ENCODE measurements at places on chromosomes 5 and 9. TPM values are rescaled to one million over a fixed set of nuclear protein-coding genes. Genes with fewer than 3 reads are reported as not detected.

DNA sequence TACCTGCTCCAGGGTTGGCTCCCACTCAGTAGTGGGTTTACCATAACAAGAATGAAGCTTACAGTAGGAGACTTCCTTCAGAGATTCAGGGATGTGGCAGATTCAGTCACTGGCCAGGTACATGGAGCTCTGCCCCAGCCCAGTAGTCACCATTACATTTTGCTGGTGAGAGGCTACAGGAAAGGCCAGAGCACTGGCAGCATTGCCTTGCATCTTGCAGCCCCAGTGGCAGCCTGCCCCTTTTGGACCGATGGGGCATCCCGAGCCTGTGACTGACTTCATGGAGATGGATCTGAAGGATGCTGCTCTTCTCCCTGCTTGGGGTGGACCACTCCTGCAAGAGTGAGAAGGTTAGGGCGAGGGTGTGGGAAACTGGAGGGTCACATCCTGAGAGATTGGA lies 16.8 kb downstream of the TAS2R1 start:
- H3K27me3 ChIP-seq: no peaks in the 10 kb centered on the region
- no peak overlapping the region for H3K27ac ChIP-seq
- H3K4me1 ChIP-seq: no peaks in the 10 kb centered on the region
- H3K4me3 ChIP-seq: no peak overlapping the region
- no peaks in the 10 kb centered on the region for H3K36me3 ChIP-seq

DNA sequence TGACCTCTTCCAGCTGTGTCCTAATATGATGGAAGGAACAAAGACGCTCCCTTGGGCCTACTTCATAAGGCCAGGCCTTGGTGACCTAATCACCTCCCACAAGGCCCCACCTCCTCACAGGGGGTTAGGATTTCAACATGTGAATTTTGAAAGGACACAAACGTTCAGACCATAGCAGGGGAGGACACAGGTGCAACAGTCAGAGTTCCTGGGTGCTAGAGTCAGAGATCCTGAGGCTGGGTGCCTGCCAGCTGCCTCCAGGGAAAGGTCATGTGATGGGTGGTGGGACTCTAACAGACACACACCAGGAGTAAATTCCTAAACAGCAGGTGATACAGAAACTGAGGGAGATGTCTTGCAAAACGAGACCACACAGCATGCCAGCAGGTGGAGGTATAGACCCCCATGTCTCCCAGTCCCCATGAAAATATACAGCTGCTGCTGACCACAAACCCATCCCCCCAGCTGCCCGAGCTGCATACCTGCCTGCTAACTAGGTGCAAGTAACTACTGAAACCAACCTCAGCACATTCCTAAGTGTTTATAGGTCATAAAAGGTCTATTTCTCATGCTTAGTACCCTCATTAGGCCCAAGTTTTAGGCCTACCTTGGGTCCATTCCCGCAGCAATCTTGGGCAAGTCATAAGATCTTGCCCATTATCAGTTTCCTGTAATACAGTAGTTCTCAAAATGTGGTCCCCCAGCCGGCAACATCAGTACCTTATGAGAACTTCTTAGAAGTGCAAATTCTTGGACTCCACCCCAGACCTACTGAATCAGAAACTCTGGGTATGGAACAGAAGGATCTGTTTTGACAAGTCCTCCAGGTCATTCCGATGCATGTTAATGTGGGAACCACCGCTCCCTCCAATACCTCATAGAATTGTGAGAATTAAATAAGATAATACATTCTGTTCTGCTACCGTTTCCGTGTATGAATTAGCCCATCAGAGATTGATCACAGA lies 245.3 kb downstream of the ENC1 start:
- H3K27ac ChIP-seq: no peak overlapping the region
- H3K4me3 ChIP-seq: no peak overlapping the region
- DNase-seq: no peak
- H3K4me1 ChIP-seq: no peaks in the 10 kb centered on the region

DNA sequence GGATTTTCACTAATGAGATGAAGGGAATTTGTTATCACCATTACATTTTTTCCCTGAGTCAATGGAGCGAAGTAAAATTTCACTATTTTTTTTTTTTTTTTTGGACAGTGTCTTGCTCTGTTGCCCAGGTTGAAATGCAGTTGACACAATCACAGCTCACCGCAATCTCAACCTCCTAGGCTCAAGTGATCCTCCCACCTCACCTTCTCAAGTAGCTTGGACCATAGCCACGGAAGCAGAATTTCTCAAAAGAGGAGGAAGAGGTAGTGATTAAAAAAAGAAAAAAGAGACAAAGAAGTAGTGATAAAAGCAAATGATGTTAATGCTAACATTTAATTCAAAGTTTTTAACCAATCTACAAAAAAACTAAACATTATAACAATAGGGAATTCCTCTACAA lies 29.8 kb downstream of the ELP1 start:
- peaks cover 14% of the 10 kb centered on the region for H3K4me1 ChIP-seq
- no peaks in the 10 kb centered on the region for H3K27me3 ChIP-seq
- DNase-seq: no peak
- no peak overlapping the region for H3K4me3 ChIP-seq
- H3K27ac ChIP-seq: no peak overlapping the region
- peaks cover 42% of the 10 kb centered on the region for H3K36me3 ChIP-seq

Gene OBP2B
- not detected for total RNA-seq
